ENCODE measurements at places on chromosomes 12 and 14.

- no peak for DNase-seq
Measured at GRCh38 chr12:92056290-92056689, 89.4 kb downstream of the BTG1 start.

DNA sequence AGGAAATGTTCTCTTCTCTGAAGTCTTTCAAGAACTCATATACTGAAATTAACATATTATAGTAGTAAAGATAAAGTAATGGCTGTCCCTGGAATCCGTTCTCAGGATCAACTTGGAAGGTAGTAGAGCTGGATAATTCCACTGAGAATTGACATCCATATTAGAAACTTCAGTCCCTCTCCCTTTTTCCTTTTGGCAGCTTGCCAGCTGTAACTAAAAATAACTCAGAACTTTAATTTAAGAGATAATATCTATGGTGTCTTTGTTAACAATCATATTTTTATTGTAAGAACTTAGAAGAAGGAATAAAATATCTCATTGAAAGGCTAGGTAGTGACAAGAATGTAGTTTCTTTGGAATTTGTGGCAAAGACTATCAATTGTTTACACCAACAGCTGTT, 61.4 kb upstream of the PLEKHA5 start:
- DNase-seq: no peak

- peak; percentile 60 for DNase-seq
Measured at GRCh38 chr12:106248312-106248845, 559 bp upstream of the CKAP4 start.

DNA sequence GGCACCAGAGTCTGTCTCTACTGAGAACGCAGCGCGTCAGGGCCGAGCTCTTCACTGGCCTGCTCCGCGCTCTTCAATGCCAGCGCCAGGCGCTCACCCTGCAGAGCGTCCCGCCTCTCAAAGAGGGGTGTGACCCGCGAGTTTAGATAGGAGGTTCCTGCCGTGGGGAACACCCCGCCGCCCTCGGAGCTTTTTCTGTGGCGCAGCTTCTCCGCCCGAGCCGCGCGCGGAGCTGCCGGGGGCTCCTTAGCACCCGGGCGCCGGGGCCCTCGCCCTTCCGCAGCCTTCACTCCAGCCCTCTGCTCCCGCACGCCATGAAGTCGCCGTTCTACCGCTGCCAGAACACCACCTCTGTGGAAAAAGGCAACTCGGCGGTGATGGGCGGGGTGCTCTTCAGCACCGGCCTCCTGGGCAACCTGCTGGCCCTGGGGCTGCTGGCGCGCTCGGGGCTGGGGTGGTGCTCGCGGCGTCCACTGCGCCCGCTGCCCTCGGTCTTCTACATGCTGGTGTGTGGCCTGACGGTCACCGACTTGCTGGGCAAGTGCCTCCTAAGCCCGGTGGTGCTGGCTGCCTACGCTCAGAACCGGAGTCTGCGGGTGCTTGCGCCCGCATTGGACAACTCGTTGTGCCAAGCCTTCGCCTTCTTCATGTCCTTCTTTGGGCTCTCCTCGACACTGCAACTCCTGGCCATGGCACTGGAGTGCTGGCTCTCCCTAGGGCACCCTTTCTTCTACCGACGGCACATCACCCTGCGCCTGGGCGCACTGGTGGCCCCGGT, at the start of gene PTGDR:
PTGDR (plus strand) TSS at position 198 of the 778 bp plus-strand sequence; CDS start at position 315, 117 bp downstream.
- DNase-seq: peak; percentile 33

DNA sequence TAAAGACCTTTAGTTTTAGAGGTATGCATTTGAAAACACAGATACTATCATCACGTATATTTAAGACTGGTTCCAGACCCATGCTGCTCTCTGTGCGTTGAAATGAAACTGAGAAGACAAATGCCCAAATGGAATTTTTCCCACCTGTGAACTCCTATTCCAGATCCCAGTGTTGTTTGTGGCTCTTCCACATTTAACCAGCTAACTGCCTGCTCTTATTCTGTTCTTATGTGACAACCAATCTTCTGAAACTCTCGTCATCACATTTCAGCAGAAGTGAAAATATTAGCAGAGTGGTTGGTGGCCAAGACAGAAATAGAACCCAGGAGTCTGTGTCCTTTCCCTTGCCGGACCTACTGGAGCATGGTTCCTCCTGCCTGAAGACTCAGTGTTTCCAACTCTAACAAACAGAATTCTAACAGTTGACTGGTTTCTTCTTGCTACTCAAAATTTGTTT, 460.2 kb downstream of the RAD51B start:
- DNase-seq: no peak

DNA sequence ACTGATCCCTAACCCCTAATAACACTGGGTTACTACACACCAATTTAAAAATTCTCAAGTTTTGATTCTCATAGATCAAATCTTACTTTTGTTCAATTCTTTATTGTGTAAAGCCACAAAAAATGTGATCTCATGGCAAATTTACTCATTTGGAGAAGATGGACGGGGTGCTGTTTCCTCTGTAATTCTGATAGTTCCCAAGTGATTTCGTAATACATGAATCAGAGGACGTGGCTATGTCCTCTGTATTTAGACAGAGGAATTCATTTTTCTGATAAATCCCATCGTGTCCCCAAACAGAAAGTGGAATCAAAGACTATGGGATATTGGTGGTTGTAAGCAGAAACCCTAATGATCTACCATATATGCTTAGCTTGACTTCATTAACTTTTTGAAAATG, 76.6 kb upstream of the GNG2 start:
- DNase-seq: no peak

GRCh38 chr12:111436266-111436665, 30.5 kb downstream of the SH2B3 start:
- DNase-seq: no peak

- DNase-seq: no peak
Measured at GRCh38 chr14:23142826-23143225, 23.8 kb upstream of the CEBPE start.

DNA sequence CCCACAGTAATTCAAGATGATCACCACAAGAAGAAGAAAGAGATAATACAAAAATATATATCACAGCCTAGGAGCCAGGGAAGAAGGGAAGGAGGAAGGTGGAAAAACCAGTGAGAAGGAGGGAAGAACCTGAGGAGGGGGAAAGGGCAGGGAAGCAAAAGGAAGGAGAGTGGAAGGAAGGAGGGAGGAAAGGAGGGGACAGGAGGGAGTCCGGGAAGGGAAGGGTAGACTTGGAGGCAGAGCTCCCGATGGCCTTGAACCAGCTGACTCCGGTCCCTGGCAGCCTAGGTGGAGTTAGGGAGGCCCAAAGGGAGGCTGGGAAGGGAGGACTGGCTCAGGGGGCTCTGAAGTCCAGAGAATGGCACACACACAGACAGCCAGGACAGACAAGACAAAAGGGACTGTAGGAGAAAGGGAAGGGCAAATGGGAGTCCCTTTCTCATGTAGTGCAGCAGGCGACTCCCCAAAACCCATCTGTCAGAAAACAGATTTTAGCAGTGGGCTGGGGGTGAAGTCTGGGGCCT, 4.7 kb upstream of the ZNF384 start:
- DNase-seq: no peak

DNA sequence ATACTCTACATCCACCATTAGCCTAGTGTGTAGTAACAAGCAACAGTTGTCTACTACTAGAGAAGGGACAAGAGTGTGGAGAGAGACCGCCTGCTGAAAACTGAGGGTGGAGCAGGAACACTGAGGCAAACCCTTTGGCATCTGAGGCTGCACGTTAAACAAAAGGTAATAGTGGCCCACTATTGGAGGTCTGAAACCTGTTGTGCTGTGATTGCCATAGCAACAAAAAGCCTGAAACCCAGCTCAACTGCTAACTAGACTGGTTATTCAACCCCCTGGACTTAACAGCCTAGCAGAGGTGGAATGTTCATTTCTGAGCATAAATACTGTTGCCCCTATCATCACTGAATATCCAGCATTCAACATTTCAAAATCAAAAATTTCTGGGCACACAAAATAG, 43.0 kb downstream of the PPP4R4 start:
- no peak for DNase-seq

DNA sequence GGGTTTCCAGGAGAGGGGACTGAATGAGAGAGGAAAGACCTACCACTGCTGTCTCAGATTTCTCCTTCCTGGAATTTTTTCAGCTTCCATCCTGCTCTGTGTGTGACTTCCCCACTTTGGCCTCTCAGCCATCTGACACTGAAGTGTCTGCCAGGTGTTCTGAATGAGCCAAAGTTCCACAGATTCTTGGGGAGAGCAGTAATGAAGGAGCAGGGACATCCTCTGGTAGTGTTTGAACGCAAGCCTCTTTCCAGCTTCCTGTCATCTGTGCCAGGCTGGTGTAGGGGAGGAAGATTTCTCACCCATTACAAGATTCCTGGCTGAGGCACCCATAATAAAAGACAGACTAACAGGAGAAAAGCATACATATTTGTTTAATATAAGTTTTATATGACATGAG, 141.7 kb upstream of the NRXN3 start:
- DNase-seq: no peak

GRCh38 chr12:42130672-42131402, 13.8 kb downstream of the GXYLT1 start:
- no peak for DNase-seq

- DNase-seq: no peak
Measured at GRCh38 chr14:97177016-97177415, 379.8 kb downstream of the VRK1 start.

DNA sequence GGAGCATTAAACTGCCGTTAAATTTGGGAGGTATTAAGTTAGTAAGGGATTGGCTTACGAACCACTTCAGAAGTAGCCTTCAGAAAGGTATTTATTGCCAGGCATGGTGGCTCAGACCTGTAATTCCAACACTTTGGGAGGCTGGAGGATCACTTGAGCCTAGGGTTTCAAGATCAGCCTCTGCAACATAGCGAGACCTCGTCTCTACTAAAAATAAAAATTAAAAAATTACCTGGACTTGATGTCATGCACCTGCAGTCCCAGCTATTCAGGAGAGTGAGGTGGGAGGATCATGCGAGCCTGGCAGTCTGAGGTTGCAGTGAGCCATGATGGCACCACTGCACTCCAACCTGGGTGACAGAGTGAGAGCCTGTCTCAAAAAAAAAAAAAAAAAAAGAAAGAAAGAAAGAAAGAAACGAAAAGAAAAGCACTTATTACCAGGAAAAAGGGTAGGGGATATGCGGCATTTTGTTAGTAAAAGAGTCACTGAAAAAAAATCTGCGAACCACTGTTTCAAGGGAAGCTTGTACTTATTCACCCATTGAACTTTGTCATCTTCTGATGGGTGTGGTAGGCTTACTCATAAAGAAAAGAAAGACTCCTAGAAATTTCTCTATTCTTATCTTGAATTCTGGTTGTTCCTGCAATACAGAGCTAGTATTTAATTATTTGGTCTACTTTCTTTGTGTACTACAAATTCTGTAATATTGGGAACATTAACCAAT, 33.6 kb upstream of the PLEKHA5 start:
- DNase-seq: no peak

GRCh38 chr12:132211816-132212215, 67.6 kb downstream of the NOC4L start:
- no peak for DNase-seq

GRCh38 chr12:103944964-103945363, 14.8 kb downstream of the HSP90B1 start:
- no peak for DNase-seq

- peak; percentile 99 for DNase-seq
Measured at GRCh38 chr12:34022079-34022830, at the start of gene ALG10. Gene ALG10 (plus strand): TSS chr12:34022496. CDS start chr12:34022600, 104 bp downstream.

DNA sequence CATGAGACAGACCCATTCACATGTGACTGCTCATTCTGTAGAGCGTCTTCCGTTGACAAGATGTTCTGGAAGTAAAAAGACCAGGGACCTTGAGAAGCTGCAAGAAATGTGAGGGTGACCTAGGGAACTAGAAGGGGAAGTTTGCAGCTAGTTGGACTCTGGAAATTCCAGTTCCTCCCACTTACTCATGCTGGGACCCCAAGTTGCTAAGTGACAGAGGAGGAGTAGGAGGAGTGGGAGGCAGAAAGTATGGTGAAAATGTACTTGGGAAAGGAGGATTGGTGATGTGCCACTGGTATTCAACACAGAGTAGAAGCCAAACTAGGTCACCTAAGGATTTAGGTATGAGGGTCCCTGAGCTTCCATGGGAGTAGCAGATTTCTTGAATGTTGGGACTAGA, 132.4 kb downstream of the KCNA5 start:
- DNase-seq: no peak

DNA sequence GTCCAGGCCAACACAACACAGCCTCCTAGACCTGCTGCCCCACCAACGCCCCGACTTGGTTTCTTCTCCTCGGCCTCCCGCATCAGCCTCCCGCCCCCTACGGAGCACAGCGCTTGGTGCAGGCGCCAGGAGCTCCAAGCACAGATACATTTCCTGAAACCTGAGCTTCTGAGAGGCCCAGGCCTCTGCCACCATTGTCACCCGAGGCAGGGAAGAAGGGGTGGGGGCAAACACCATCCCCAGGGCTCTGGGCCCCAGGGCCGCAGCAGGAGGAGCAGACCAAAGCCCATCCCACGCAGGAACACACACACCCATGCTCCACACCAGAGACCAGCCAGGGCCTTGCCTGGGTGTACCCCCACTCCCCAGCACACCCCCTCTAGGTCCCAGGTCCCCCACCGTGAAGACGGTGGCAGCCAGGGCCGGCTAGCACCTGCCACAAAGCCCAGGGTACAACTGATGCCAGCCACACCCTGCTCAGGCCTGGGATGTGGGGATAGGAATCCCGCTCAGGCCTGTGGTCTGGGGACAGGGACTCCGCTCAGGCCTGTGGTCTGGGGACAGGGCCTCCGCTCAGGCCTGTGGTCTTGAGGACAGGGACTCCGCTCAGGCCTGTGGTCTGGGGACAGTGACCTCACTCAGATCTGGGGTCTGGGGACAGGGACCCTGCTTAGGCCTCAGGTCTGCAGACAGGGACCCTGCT, 5.4 kb downstream of the JAG2 start:
- DNase-seq: no peak

DNA sequence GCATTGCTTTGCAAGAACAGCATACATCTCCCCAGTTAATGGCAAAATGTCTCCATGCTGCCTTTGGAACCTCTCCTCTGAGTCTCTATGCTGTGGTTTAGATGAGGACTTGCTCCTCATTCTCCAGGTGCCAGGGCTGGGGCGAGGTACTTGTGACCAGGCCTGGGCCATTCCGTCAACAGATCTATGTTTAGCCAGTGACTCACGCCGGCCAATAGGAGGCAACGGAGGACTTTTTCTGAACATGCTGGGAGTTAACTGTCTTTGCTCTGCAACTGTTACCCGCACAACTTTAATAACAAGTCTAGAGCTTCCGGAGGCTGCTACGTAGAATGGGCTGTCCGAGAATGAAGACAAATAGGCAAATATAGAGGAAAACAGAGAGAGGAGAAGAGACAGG, 214.2 kb downstream of the GLT1D1 start:
- no peak for DNase-seq

DNA sequence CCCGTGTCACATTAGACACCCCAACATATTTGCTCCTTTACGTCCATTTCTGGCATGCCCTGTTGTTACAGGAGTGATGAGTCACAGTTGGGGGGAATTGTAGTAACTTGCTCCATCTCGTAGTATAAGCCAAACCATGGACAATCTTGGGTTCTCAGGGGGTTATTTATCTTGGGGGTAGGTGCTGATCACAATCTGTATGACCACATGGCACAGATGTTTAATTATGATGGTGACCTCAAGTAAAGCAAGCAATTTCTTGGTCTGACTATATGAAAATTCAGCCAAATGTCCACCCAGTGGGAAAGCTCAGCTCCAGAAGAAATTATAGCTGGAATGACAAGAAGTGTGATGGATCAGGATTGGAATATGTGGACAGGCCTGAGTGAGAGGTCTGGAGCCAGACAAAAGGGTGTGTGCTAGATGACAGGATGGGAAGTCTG, 32.1 kb upstream of the STON2 start:
- no peak for DNase-seq

- peak; percentile 4 for DNase-seq
Measured at GRCh38 chr12:34402228-34402898, 380.1 kb downstream of the ALG10 start.
